CD4-positive, alpha-beta memory T cell (primary cell): ENCODE measurements at places on chromosomes 4 and X. TPM values are rescaled to one million over a fixed set of nuclear protein-coding genes. Genes with fewer than 3 reads are reported as not detected.

- DNase-seq = no peak
Observed at GRCh38 chrX:106955004-106955772, 35.0 kb downstream of the CLDN2 start.

GRCh38 chr4:126262665-126263064 is 947.9 kb downstream of the FAT4 start:
- DNase-seq = no peak

GRCh38 chrX:154490021-154490413 is 412 bp downstream of the SLC10A3 start:
- DNase-seq = peak; percentile 29

KDR gene
- not detected for total RNA-seq

DNA sequence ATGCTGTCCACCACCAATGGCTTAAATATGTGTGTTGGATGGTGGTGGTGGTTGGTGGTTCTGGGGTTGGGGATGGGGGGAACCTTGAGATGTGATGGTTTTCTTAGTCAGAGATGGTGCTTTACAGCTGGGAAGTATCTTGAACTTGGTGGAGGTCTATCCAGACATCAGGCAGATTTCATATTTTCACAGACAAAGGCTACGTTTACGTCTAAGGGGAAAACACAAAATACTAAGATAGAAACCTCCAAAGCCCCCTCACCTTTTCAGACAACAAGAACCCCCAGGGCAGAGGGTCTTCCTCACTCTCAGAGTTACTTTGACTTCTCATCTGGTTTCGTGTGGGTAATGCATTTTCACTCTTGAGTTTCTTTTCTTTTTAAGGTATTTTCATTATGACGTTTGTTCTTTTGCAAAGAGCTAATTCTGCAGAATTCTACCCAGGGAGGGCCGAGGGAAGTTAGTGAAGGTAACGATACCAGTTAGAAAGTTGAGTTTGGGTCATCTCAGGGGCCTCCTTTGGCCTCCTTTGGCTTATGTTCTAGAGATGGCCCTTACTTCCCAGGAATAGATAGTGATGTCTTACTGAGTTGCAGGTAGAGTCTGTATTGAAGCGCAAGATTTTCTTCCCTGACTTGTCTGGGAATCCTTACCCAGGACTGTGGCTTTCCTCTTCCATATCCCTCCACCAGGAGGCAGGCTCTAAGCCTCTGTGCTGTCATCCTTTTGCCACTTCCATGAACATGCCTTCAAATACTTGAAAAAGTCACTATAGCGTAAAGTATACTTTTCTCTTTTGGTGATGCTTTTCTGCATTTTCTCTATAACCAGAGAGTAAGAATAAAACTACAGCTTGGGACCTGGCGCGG is 31.9 kb downstream of the RHOH start:
- no peak for DNase-seq

- no peak for DNase-seq
Observed at GRCh38 chr4:20217521-20217920, 34.2 kb upstream of the SLIT2 start.

GRCh38 chr4:16667464-16667863 is 231.0 kb downstream of the LDB2 start:
- DNase-seq = no peak

SPATA18 gene
- 0.44 TPM for total RNA-seq

GRCh38 chr4:174856926-174857800 is 28.1 kb upstream of the GLRA3 start:
- DNase-seq = no peak

- DNase-seq = no peak
Observed at GRCh38 chr4:124515591-124515990, 196.9 kb downstream of the ANKRD50 start.

DNA sequence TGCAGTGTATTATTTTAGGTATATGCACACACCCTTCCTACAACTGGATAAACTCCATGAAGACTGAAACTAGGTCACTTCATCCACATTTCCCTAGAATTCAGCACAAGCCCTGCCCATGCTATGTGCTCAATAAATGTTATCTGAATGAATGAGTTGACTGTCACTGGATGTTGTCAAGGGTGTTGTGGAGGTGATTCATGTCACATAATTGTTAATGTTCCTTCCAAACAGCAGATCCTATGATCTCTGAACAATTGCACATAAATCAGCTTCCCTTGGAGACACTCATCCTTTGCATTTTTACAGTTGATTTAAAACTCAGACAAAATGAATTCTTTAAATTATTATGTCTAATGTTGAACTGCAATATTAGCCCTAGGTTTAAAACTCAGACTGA is 154.7 kb downstream of the TSPAN5 start:
- DNase-seq = no peak

AMELX gene
- total RNA-seq = not detected

GRCh38 chr4:10033191-10033881 is 12.0 kb upstream of the SLC2A9 start:
- no peak for DNase-seq

DNA sequence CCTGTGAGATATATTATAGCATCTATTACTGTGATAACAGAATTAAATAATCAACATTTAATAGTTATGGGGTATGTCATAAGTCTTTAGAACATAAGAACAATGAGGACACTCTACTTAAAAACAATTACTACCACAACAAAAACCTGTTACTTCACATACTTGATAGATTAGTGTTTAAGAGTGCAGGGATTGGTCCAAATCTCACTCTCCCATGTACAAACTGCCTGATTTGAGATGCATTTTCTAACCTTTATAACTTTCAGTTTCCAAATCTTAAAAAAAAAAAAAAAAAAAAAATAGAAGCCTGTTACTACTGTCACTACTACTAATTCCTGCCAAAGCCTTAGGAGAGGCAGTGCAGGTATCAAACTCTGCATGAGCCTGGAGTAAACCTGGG is 5.6 kb downstream of the PCDH18 start:
- no peak for DNase-seq

DNA sequence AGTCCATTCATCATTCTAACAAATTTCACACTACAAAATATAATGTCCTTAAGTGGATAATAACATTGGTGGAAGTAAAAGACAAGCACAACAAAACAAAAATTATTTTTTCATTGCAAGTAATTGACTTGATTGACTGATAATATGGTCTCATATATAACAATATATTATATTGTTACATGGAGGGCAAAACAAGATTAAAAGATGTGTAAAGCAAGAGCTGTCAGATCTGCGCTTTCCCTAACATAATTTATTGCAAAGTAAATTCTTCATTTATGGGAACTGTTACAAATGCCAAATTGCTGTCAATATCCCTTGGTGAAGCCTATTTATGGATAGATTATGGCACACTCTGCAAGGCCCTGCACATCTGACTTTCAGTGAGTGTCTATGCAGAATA is 233.6 kb downstream of the PCDH7 start:
- DNase-seq = no peak

GRCh38 chr4:185853841-185854240 is 41.8 kb upstream of the SORBS2 start:
- DNase-seq = no peak

DNA sequence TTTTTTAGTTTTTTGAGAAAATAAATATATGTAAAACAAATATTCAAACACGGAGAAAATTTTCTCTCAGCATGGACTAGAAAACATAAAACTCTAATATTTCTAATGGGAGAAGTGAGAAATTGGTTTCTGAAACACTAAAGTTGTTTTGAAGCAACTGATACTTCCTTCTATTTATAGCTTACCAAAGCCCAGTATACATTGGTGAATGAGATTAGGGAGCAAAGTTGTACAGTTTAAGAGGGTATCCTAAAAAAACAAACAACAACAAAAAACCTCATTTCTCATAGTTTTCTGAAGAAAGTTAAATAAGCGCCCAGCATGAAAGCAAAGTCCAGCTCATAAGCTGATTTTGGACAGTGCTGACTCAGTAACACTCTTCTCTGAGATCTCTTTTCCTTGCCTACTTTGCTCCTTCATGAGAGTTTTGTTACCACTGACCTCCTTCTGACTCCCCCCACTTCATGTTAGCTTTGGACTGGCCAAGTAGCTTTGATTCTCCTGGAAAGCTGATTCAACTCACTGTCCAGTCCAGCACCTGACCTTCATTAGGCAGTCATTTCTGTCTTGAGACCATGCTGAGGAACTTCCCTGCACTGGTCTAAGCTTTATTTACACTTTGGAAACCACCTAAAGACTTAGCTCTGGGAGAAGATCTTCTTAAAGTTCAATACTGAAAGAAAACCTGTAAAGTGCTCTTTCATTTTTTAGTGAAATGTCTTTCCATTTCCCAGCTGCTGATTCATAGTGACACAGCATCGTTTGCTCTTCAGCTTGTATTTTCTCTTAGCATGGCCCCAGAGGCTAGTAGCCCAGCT is 21.8 kb upstream of the P2RY10 start:
- no peak for DNase-seq

MAGEB17 gene
- not detected for total RNA-seq

- DNase-seq = no peak
Observed at GRCh38 chrX:78708262-78708661, 39.3 kb upstream of the LPAR4 start.

DNA sequence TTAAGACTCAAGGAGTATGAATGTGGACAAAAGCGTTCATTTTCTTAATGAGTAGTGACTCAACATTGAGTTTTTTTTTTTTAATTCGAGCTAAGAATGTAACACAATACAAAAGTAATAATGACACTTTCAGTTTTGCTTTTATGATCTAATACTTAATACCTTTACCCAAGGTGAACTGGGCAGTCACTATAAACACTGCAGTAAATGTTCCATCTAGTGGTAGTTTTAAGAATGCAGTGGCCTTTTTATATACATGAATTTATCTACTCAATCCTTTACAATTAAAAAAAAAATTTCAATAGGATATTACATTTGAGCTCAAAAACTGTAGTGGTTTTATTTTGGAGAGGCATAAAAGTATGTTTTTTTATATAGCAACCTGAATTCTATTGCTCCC is 33.9 kb downstream of the PDK3 start:
- DNase-seq = peak; percentile 60

GRCh38 chr4:165079476-165079875 is 25.8 kb downstream of the TRIM75 start:
- no peak for DNase-seq

DNA sequence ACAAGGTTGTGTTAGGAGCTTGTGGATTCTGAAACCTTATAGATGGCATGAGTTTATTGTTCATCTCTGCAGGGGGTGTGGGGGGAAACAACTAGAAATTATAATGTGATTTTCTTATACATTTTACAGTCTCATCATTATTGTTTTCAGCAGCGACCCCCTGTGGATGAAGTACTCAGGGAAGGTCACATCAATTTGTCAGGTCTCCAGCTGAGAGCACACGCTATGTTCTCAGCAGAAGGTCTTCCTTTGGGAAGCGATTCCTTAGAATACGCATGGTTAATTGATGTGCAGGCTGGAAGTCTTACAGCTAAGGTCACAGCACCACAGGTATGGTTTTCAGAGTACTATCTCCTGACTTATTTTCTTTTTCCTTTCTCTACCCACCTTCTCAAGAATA is 72.2 kb downstream of the BLTP1 start:
- no peak for DNase-seq
